ENCODE measurements at places on chromosomes 3 and 15. TPM values are rescaled to one million over a fixed set of nuclear protein-coding genes. Genes with fewer than 3 reads are reported as not detected.

The REC114 gene
- not detected for total RNA-seq

The KLHDC8B gene
- 3.2 TPM for total RNA-seq

The GHSR gene
- not detected for total RNA-seq

The RASGRF1 gene
- total RNA-seq = 0.34 TPM

The SPATA12 gene
- 0.30 TPM for total RNA-seq

The ARHGEF26 gene
- 11.2 TPM for total RNA-seq

The TYRO3 gene
- total RNA-seq = 16.7 TPM

The CA12 gene
- total RNA-seq = 192 TPM

The SH2D7 gene
- not detected for total RNA-seq

The CD200R1 gene
- 0.12 TPM for total RNA-seq

The LIPH gene
- total RNA-seq = 5.1 TPM

The THBS1 gene
- 50.8 TPM for total RNA-seq

The SHISA5 gene
- total RNA-seq = 117 TPM

The KIF7 gene
- 4.9 TPM for total RNA-seq

The CHRM5 gene
- total RNA-seq = 0.02 TPM

The OR5K2 gene
- not detected for total RNA-seq

The MAGI1 gene
- total RNA-seq = 4.0 TPM

The RASGRP1 gene
- total RNA-seq = 0.24 TPM

The CHDH gene
- 3.1 TPM for total RNA-seq

The RHCG gene
- 41.8 TPM for total RNA-seq

The LNP1 gene
- 0.77 TPM for total RNA-seq

The GXYLT2 gene
- total RNA-seq = 1.1 TPM

The SLC2A2 gene
- not detected for total RNA-seq

The POLQ gene
- total RNA-seq = 5.6 TPM

The ATP13A5 gene
- total RNA-seq = not detected

The FAM240A gene
- total RNA-seq = not detected

The SLC6A1 gene
- not detected for total RNA-seq

The GOLGA8T gene
- 1.7 TPM for total RNA-seq

The DPPA4 gene
- not detected for total RNA-seq

The MRAS gene
- total RNA-seq = 8.8 TPM

The TUBGCP5 gene
- total RNA-seq = 26.2 TPM

The SEMA5B gene
- total RNA-seq = 0.32 TPM

The SCAMP5 gene
- 12.1 TPM for total RNA-seq

The IP6K2 gene
- 53.7 TPM for total RNA-seq

The MUC20 gene
- total RNA-seq = 0.64 TPM

The DOCK3 gene
- 0.36 TPM for total RNA-seq

The PCOLCE2 gene
- total RNA-seq = 23.6 TPM

The PRSS50 gene
- total RNA-seq = not detected

The FBXO40 gene
- not detected for total RNA-seq

The GP9 gene
- total RNA-seq = not detected

The CACNA2D3 gene
- 0.16 TPM for total RNA-seq

The TMEM108 gene
- not detected for total RNA-seq

The TEX55 gene
- not detected for total RNA-seq

The GDPGP1 gene
- 3.8 TPM for total RNA-seq
